ENCODE measurements at places on chromosomes 5 and 9.

DNA sequence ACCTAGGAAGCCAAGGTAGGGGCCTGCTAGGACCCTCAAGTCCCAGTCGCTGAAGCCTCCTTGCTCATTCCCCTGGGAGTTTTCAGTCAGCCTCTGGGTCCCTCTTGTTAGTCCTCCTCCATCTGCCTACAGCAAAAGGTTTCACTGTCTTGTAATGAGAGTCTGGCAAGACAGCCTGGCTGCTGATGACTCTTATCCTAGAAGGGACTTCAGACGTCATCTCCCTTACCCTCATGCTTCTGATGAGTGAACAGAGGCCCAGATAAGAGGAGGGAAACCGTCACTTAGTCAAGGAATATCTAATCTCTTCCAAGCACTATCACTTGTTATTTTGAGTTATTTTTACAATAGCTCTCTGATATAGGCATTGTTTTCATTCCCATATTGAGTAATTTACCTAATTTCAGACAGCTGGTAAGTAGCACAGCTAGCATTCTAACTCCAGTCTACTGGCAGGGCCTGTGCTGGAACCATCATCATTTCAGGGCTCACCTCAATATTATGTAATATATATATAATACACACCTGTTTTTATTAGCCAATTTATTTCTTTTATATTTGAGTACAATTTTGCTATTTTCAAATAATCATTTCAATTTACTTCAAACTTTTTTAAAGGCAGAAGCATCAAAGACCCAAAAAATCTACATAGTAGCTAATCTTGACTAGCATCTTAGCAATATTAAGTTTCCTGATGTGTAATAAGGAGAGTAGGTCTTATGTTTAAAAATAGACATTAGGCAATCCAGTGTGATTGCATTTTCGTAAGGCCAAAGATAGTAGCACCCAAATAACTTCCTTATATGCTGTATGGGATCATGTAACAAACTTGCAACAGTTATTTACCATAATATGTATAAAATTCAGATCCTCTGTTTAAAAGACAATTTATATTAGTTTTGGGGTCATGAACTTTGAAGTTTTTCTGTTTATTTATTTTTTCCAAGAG is 7.9 kb downstream of the CMYA5 start:
- no peak for DNase-seq

DNA sequence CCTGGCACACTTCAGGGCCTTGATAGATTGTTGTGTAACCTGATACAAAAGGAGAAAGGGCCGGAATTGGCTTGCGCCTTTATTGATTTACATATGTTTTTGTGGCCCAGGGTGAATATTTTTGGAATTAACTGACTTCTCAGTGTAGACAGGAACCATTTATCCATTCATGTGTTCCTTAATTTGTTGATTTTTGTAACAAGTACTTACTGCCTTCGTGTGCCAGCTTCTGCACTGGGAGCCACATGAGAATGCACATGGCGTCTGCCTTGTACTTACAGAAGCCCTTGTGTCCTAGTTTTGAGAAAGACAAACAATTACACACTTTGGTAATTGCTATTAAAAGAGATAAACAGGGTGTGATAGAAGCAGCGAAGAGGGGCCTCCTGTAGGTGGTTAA is 26.4 kb downstream of the EHMT1 start:
- DNase-seq: no peak

DNA sequence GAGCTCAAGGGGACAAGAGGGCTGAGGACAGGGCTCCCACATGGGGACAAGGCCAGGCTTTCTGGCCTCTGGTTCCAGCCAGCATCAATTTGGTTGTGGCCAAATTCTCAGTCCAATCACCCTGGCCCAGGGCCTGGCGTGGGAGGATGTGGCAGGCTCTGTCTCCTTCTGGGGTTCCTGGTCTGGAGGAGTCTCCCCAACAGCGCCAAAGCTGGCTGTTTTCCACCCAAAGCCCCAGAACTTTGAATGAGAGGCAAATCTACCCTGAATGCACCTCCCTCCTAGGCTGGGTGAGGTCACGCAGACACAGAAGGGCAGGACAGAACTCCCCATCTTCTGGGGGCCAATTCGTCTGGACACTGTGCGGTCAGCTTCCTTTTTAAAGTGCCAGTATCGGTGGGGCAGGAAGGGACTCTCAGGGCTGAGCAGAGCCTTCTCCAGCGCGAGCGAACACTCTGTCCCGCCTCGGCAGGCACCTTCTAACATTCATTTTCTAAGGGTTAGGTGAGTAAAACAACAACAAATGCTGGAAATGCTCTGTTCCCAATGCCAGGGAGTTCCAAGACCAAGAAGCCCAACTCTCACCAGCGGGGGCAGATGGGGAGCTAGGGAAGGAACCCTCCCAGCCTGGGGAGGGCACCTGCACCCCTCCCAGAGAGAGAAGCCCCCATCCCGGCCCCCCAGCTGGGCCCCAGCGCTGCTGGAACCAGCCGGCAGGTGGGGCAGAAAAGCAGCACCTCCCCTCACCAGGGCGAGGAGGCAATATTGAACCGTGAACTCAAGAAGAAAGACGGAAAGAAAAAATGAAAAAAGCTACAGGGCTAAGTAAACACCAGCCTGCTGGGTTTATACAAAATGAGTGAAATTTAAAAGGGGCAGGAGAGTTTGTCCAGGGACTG is 3.7 kb upstream of the DPM2 start:
- DNase-seq: no peak

DNA sequence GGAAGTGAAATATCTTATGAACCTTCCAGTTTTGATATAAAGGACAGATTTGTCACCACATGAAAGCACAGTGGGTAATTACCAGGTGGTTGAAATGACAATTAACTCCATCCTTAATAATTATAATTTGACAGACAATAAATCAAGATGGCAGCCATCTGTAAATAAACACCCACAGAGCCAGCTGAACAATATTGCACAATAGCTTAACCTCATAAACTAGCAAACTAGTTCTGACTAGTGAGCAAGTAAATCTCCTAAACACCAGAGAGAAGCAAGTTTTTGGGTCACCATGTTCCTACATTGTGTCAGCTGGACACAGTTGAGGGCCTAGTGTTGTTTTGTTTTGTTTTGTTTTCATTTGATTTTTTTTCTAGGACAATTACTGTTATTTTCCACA is 577.4 kb downstream of the ACTL7B start:
- no peak for DNase-seq

GRCh38 chr9:77392328-77392727 is 215.0 kb downstream of the VPS13A start:
- DNase-seq: no peak

DNA sequence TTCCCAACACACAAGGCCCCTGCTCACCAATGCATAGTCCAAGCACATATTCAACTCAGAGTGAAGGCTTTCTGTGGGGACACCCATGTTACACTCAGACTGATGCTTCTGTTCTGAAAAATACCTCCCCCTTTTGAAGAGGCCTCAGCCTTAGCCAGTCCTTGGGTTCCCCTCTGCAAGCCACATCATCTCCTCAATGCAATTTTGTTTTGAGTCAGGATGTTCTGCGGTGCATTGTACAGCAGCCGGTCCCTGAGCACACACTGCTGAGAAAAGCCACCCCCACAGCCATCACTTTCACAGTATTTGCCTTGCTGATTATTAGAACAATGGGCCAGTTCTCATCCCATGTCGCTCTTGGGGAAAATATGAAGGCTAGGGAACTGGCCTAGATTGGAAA is 241.2 kb downstream of the FAM114A2 start:
- no peak for DNase-seq

- no peak for DNase-seq
These were observed 32.2 kb downstream of the FBXW2 start for GRCh38 chr9:120761006-120761405.

DNA sequence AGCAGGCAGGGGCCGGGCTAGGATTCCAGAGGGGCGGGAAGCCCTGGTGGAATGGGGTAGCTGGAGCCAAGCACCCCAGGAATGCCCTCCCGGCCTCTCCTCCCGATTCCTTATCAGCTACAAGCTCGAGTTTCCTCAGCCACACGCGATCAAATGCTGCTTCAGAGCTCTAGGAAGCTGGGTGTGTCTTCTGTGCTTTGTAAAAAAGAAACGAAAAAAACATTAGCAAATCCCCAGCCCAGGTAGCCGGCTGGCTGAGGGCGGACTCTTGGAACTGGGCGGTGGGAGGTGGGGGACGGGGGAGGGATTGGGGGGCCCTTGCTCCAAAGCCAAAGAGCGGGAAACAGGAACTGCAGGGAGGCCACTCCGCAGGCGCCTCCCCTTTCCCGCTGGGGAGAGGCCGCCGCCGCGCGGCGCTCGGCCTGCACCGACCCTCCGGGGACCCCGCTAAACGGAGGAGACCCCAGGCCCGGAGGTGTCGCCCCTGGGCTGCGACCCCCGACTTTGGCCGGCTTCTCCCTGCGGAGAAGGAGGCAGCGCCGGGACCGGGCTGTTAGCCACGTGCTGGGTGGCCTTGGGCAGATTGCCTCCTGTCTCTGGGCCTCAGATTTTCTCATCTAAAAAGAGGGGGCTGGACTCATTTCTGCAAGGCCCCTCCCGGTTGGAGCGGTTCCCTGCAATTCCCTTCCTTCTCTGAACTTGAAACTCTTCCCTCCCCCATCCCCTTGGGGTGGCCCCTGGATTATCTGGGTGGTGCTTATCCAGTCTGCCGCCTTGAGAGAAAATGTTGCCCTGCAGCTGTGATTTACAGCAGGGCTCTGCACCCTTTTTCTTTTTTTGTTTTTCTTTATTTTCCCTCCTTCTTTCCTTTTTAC is 40.9 kb upstream of the FABP6 start:
- no peak for DNase-seq

GRCh38 chr5:132762246-132763000 is 14.6 kb downstream of the SEPTIN8 start:
- DNase-seq: no peak

- no peak for DNase-seq
These were observed 205.0 kb upstream of the IER5L start for GRCh38 chr9:129383019-129383560.

GRCh38 chr5:52148679-52149078 is 639.0 kb upstream of the ITGA1 start:
- no peak for DNase-seq

DNA sequence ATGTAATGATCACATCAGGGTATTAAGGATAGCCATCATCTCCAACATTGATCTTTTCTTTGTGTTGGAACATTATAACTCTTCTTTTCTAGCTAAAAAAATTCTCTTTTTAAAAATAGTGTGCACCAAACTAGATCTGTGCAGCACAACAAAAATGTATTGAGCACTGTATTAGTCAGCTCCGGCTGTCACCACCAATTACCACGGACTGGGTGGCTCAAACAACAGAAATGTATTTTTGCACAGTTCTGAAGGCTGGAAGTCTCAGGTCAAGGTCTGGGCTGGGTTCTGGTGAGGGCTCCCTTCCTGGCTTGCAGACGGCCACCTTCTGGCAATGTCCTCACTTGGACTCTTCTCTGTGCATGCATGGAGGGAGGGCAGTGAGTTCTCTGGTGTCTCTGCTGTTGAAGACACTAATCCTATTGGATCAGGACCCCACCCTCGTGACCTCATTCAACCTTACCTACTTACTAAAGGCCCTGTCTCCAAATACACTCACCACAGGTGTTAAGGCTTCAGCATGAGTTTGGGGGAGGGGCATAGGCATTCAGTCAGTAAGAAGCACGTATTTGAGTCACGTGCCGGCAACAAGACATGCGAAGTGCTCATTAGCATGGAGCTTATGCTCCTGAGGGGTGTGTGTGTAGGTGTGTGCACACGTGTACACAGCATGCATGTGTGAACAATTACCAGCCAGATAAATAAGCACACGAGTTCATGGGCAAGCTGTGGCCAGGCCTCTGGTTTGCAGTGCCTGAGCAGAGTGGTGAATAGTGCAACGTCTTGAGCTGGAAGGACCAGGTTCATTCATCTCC is 89.4 kb upstream of the SH3PXD2B start:
- DNase-seq: no peak

- no peak for DNase-seq
These were observed 1096.9 kb upstream of the NUDT12 start for GRCh38 chr5:104659497-104659896.

- no peak for DNase-seq
These were observed 94.7 kb downstream of the RXRA start for GRCh38 chr9:134420974-134421432.

GRCh38 chr5:11477786-11478185 is 426.5 kb downstream of the CTNND2 start:
- DNase-seq: no peak

GRCh38 chr5:125891061-125891725 is 532.0 kb upstream of the GRAMD2B start:
- DNase-seq: no peak

Data from T-helper 1 cell (primary cell).